ENCODE measurements at places on chromosomes 11 and 22. TPM values are rescaled to one million over a fixed set of nuclear protein-coding genes. Genes with fewer than 3 reads are reported as not detected.

Gene HBG1
- not detected for total RNA-seq

Gene CRYBA4
- not detected for total RNA-seq

Gene C11orf87
- not detected for total RNA-seq

Gene THYN1
- total RNA-seq = 85.0 TPM

Gene MS4A4E
- total RNA-seq = not detected

Gene ARL2
- total RNA-seq = 82.6 TPM
